ENCODE measurements at places on chromosomes 12 and 14. TPM values are rescaled to one million over a fixed set of nuclear protein-coding genes. Genes with fewer than 3 reads are reported as not detected.
A peak's percentile ranks its signal among the peaks of the same experiment; 100 is the strongest.

DNA sequence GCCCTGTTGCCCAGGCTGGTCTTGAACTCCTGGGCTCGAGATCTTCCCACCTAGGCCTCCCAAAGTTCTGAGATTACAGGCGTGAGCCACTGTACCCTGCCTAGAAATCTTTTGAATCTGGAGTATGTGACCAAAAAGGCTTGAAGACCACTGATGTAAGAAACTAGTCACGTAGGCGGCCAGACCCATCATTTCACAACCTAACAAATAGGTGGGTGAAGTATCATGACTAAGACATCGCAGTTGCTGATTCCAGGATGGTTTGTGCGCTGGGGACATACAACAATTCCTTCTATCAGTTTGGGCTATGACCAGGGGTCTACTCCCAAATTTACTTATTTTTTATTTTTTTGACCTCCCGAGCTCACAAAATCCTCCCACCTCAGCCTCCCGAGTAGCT is 11.8 kb upstream of the CDK2AP1 start:
- DNase-seq = no peak

The GOLT1B gene
- 22.6 TPM for total RNA-seq

DNA sequence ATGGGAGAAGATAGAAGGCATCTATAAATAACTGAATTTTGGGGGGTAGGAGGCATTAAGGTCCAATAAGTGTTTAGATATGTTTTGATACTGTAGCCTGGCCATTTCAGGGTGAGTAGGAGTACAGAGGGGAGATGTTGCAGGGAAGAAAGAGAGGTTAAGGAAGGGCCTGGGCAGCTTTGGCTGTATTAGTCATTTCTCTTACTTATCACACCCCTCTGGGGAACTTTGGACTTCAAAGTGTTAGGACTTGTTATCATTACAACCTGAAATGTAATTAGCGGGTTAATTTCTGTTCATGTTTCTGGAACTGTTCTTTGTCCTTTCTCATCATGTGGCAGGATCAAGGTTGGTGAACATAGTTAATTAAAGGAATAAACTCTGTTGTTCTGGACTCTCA is 40.3 kb downstream of the SUSD6 start:
- no peak for DNase-seq

The VRTN gene
- not detected for total RNA-seq

DNA sequence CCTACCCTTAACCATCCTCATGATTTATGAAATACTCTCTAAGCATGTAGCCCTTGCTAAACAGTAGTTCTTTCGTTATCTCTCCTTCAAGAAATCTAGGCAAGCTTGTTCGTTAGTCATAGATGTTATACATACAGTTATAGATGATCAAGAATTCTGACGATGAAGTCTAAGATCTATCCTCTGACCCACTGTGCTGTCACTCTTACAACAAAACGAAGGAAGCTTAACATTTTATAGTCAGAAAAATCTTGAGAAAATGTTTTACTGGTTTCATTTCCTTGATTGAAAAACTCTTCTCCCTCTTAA is 68.9 kb downstream of the SPPL3 start:
- no peak for DNase-seq

The ESPL1 gene
- total RNA-seq = 0.42 TPM

- no peak for DNase-seq
These were observed 65.8 kb upstream of the DACT1 start for GRCh38 chr14:58571769-58572472.

GRCh38 chr14:55245657-55246268 is 25.5 kb upstream of the FBXO34 start:
- no peak for DNase-seq

DNA sequence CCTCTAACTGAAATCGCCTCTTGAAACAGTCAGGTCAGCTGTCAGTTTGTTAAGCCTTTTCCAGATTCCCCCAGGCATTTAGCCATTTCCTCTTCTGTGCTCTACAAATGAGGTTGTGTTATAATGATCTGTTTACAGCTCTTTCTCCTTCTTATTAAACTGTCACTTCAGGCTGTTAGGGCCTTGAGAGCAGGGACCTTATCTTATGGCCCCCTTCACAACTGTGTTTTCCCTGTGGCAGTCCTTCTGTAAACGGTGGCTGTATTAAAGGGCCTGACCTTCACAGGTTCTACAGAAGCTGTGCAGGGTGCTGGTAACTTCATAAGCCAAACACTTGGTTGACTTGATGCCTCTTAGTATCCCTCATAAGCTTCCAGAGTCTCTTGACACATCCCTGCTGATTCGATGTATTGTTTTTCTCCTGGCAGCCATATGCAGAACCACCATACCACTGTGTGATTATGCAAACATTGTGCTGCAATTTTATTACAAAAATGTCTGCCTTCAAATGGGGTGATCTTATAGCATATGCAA is 104.7 kb downstream of the PLEKHA5 start:
- DNase-seq = no peak

The PCNX1 gene
- 47.6 TPM for total RNA-seq

- DNase-seq = peak; percentile 67
These were observed at the start of gene ACACB for GRCh38 chr12:109115758-109116610. Gene ACACB, plus strand, starts transcription at chr12:109116587. Its CDS starts 22,819 bp downstream, at chr12:109139406.

The VWF gene
- total RNA-seq = 242 TPM

All from heart right ventricle (tissue), 16 donors.